ENCODE measurements at places on chromosomes 4 and X.

- DNase-seq = no peak
These were observed 17.1 kb downstream of the TACC3 start for GRCh38 chr4:1738410-1738809.

- no peak for DNase-seq
These were observed 359.4 kb downstream of the ARAP2 start for GRCh38 chr4:35884714-35885480.

DNA sequence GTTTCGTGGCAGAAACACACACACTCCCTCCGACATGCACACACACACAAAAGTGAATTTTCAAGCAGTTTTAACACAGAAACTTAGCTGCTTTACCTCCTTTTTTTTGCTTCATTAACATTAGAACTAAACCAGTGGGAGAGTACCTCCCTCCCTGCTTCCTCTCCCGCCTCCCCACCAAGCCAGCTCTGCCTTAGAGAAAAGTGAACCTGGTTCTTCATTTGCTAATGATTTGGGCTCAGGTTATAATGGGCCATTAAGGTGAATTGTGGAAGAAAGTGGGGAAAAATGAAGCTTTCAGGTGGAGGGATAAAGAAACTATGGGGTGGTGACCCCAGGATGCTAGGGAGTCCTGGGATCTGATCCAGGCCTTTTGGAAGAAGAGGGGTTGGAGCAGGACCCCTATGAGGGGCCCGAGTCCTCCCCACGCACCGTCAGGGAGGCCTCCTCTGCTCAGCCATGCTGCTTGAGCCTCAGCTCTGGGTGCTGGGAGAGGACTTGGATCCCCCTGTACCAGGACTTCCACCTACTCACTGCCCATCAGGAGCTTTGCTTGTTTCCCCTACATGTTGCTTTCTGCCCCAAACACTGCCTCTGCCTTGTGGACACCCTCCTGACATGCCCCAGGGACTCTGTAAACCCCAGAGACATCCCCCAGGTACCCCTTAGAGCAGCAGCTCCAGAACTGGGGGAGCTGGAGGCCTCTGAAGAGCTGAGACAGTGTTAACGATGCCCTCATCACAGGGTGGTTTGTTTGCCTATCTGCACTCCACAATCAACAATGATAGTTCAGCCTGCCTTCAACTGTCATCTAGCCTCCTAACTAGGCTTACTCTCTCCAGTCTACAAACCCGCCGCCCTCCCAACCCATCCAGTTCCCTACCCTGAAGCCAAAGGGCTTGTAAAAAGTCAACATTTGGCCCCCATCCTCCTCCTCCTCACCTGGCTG is 6.5 kb upstream of the JADE1 start:
- no peak for DNase-seq

DNA sequence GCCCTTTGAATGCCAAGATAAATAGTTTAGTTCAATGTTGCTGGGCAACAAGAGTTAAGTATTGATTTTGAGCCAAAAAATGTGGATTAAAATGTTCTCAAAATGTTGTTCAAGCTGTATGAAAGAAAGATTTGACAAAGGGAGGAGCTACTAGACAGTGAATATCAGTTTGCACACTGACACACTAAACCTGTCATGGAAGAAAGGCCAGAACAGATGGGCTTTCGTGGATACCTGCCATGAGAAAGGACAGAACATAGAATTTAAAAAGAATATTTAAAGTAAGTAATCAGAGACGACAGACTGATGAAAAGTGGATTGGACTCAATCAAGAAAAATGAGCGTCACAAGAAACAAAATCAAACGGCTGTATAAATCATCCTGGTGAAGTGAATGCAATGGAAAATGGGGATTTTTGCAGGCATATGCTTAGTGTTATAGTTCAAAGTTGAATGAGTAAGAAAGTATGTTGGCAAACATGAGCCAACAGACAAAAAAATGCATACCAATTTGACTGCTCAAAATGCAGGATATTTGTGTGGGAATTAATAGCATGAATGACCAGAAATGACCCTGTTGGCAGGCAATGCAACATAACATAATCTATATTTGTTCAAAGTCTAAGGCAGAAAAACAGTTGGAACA is 7.4 kb downstream of the PCDH18 start:
- DNase-seq = no peak

- DNase-seq = no peak
These were observed 74.5 kb upstream of the PAQR3 start for GRCh38 chr4:79013756-79014155.

DNA sequence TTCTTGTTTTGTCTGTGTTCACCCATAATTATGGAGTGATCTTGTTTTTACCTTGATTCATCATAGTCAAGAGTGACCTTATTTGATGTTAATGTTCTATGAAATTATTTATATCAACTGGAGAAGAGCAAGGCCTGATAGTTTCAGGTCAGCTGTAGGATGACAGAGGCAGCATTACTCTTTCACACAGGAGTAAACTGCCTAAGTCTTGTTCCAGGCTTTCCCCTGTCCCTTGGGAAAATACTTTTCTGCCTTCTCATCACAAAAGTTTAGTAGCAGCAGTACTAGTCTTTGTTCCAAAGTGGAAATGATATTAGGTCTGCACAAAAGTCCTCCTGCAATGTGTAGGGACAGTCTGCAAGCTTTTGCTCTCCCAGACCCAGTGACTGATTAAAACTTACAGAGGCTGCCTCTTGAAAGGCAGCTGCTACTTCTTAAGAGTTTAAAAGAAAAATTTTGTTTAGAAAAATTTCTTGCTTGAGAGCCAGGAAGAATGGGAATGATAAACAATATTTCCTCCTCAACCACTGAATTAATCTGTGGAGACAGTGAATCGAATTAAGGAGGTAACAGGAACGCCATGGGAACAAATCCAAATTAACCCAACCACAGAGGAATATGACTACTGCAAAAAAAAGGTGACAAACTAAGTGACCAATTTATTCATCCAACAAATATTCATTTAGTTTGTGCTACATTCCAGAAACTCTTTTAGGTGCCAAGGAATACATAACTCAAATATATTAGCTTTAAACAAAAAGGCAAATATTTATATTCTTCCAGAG is 991.4 kb upstream of the PABPC4L start:
- DNase-seq = no peak

DNA sequence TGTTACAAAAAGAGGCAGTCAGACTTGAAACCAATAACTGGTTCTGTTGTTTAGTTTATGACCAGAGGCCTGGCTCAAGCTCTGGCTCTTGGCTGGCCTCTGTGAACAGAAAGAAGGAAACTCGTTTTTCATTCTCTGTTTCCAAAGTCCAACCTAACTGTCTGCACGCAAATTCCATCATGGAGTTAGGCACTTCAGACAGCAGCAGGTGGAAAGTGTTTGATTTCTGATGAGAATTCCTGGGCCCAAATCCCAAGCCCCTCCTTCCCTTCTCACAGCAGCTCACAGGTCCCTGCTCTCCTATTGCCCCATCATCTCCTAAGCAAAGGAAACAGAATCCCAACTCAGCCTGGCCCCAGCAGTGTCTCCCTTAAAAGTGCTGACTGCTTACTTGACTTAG is 42.8 kb upstream of the FGF16 start:
- DNase-seq = no peak

All from GM12892 (cell line).